Pons (tissue), 1 donor: ENCODE measurements at places on chromosomes 11 and 22.

DNA sequence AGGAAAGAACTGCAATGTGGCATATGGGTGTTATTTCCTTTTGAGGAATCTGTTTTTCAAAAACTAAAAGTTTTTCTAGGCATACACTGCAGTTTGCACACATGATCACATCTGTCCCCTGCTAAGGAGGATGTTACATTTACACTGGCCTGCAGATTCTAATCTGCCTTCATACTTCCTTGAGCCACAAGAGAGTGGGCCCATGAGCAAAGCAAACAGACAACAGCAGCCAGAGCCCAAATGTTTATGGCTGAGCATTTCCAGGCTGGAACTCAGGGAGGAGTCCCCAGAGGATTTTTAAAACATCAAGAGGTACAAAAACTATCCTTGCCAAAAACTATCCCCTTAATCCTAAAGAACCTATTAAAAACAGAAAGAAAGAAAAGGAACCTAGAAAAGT is 117.2 kb upstream of the MTNR1B start:
- DNase-seq: no peak

GRCh38 chr11:124893781-124894401 is 3.8 kb downstream of the ROBO4 start:
- DNase-seq: no peak

DNA sequence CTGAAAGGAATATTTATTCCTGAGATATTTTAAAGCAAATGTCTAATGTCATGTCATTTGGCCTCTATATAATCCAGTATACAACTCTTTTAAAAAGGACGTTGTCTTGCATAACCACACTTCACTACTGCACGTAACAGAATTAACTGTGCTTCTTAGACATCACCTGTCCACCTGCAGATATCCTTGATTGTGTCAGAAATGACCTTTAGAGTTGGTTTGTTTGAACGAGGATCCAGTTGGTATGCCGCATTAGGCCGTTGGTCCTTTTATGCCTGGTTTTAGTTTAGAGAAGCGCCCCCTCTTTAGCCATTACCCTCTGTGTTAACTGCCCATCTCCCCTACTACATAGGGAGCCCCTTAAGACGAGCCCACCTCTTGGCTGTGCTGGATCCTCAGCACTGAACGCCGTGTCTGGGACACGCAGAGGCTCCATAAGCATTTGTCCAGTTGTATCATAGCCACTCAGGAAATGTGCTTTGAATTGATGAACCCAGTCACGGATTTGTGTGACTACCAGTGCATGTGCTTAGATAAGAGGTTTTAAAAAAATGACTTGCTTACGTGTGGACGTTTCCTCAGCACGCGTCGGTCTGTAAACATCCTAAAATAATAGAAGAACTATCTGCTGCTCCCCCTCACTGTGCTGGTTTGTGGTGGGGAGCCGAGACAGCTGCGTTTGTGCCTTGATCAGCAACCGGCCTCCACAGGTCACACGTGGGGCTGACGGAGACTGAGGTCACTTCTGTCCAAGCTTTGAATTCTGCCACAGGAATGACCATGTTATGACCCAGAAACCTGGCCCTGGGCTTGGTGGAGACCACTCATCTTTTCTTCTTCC is 4.0 kb downstream of the MICAL2 start:
- DNase-seq: no peak

- DNase-seq: no peak
Observed at GRCh38 chr22:32236970-32237369, 18.2 kb downstream of the SLC5A4 start.

DNA sequence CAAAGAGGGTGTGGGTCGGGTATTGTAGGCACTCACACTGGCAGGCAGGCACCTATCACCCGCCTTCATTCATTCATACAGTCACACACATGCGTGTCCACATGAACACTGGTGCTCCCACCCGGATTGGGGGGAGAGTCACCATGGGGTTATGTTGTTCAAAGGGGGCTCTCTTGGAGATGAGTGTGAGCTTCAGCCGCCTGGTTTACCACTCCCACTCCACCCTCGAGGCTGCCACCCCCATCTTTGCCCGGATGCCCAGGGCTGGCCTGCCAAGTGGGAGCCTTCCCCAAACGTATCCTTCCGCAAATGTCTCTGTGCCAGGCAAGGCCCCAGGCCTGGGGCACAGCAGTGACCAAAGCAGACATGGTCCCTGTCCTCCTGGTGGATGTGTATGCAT is 22.6 kb downstream of the MRGPRD start:
- no peak for DNase-seq

- peak; percentile 79 for DNase-seq
Observed at GRCh38 chr11:122749005-122749687, 89.2 kb upstream of the CRTAM start.

DNA sequence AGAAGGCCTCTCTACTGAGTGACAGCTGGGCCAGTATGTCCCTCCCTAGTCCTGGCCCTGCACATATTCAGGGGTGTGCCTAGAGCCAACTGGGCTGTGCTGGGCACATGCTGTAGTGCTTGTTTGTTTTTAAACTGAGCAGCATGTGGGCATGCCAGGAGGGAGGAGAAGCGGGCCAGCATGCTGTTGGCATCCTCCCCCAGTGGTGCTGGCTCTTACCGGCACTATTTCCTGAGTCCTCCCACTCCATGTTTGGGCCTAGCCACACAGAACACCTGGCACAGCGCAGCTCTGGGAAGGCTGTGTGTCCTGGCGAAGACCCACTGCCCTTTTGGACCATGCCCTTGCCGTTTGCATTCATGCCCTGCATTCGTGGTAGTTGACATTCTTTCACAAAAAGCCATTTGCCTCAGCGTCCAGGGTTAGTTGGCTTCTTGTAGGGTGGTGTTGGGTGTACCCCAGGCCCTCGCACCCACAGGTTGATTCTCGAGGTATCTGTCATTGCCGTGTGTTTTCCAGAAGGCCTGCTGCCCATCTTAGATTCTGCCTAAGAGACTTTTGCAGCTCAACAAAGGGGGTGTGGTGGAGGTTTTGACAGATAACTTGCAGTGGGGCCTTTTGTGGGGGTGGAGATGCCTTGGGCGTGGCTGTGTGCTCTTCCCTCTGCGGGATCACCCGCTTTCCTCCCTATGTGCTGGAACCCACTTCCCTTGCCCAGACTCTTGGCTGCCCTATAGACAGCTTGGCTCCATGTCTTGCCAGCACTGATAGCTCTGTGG is 13.6 kb downstream of the DGCR8 start:
- DNase-seq: no peak

DNA sequence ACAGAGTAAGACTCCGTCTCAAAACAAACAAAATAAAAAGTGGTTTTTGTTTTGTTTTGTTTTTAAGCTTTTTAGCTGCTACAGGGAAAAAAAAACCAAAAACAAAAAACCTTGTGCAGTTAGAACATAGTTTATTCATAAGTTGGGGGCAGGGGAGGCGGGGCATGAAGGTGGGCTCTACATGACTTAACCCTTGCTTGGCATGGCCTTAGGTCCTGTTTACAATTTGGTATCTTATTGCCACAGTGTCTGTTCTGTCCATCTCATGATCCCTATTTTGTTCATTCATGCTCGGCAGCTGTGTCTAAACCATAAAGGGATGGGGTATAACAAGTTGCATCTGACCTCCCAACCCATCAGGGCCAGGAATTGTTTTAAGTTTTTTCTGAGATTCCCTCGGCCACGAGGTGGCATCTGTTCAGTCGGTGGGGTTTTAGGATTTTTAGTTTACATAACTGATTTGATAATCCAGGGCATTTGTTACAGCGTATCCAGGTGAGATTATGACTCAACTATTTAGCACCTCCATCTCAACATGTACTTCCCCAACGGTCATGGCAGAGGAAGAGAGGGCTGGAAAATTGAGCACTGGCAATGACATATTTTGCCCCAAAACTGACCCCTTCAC is 6.9 kb downstream of the AP5B1 start:
- DNase-seq: no peak

DNA sequence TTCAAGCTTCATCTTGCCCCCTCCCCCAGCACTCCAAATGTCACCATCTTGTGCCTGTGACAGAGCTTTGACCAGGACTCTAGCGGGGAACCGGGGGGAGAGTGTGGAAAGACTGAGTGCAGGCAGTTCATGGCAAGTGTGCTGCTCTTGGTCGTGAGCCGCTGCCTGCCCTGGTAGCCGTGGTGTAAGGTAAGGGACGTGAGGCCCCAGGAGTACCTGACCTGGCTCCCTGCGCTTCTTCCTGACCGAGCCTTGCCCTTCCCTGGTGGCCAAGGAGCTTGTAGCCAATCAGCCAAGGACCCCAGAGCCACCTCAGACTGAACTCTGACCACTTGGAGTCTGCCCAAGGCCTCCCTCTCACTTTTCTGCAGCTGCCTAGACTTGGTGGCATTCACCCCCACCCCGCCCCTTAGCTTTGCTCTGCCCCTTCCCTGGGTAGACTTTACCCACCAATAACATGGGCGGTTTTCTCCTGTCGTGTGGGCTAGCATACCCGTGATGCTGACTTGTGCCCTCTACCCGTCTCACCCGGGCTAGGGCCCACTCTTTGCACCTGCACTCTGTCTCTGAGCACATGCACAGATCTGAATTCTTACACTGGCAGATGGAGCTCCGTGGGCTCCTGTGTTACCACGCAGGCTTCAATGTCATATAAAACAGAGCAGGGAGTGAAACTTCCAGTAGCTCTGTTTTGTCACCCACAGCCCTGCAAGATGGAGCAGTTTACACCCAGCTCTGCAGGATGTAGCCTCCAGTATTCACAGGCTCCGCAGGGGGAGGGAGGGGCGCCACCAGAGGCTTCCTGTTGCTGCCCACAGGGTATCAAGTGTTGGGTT is 1.5 kb downstream of the DGKZ start:
- no peak for DNase-seq

DNA sequence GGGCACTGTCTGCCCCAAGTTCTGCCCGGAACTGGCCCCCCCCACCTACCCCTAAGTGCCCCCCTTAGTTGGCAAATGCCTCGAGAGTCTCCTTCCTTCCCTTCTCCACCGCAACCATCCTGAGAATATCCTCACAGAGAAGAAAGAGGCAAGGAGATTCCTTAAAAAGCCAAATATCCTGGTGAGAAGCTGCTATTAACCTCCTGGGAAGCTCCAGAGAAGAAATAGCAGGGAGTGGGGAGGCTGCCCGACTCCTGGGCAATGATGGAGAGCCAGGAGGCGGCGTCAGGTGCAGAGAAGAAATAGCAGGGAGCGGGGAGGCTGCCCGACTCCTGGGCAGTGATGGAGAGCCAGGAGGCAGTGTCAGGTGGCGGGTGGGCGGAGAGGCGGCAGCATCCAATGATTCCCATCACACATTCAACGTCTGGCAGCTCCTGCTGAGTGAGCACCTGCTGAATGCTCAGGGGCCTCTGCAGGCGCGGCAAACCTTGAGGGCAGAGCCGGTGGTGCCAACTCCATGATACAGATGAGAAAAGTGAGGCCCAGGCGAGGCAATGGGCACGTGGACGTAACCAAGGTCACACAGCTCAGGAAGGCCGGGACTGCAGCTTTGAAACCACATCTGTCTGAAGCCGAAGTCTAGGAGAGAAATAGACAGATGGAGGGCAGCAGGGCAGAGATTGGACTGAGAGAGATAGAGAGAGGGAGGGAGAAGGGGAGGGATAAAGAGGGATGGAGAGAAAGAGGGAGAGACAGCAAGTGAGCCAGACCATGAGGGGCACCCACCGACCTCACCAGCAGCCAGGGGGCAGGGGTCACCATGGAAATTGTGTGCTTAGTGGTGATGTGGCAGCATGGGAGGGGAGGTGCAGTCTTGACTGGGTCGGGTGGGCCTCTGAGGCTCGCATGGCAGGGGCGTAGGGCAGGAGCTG is 58.3 kb downstream of the CYTH4 start:
- DNase-seq: no peak

GRCh38 chr11:34790620-34791019 is 125.6 kb downstream of the APIP start:
- no peak for DNase-seq

DNA sequence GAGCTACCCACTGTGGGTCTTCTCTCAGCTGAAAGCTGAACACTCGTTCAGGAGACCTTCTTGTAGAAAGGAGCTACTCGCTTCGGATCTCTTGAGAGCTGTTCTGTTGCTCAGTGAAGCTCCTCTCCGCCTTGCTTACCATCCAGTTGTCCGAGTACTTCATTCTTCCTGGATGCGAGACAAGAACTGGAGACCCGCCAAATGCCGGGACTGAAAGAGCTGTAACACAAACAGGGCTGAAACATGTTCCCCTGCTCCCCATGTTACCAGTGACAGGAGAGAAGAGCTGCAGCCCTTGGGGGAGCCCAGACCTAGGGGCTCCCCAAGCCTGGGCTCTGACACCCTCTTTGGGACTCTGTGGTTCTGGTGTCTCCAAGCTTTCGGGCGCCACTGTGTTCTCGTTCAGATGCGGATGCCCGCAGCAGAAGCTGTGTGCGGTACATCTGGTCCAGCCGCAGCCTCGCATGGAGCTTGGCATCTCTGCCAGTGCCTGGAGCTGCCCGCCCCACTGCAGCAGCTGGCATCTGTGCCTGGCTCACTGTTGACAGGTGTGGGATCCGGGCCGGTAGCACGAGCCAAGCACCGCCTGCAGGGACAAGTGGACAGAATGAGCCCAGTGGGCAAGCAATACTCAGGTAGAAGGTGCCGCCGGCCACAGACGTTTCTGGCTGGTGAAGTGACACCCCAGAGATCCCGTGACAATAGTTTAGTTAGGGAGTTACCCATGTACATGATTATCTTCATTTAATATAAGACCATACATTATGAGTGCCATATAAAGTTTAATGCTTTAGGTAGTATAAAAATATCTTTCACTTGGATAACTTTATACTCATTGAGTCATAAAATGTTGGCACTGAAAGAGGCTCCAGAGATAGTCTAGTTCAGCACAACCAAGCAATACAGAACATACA is 49.1 kb downstream of the EMSY start:
- no peak for DNase-seq

- no peak for DNase-seq
Observed at GRCh38 chr22:44620129-44620840, 81.7 kb upstream of the PRR5 start.

DNA sequence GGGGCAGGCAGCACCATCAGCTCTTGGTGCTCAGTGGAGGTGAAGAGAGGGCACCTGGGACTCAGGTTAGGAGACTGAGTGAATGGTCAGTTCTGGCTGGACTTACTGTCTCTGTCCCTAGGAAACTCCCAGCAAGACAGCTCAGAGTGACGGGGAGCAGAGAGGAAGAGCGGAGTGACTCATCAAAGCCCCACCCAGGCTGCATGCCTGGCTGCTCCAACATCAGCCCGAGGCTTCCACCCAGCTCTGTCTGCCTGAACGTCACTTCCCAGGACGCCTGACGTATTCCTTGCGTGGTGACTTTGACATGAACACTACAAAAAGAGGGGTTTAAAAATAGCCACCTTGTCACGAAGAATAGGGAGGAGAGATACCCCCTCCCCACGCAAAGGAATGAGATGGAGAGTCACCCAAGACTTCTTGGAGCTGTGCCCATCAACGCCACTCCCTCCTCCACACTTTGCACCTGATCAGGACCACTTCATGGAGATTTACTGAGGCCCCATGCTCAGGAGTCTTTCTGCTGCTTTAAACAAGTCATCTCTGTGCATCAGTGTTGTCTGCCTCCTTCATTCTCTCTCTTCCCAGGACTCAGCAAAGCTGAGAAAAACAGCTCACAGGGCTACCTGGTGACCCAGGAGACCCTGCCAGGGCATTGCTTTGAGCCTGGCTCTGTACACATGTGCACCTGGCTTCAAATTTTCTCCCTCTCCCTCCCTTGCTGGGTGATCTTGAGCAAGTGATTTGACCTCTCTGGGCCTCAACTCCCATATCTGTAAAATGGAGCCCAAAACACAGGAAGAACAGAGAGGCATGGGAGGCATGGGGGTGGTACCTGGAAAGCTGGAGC is 83.1 kb downstream of the MN1 start:
- DNase-seq: no peak
